ENCODE measurements at places on chromosomes 4 and X.

- DNase-seq, result no peak
These were observed 1417.7 kb downstream of the ARAP2 start for GRCh38 chr4:34826660-34827059.

DNA sequence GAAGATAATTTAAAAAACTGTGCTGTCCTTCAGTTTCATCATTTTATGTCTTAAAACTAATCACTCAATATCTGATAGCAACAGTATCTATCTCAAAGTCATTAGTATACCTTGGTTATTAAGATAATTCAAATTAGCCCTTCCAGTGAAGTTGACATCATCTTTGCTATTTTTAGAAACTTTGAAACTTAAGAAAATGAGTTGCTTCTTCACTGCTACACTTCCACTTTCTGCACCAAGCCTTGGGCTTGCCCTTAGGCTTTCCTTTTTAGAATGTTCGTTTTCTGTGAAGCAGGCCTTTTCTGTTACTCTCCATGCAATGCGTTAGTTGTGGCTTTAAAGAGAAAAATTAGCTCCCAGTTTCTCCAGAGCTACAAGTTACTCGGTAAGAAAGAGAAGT, 4.4 kb upstream of the VAMP7 start:
- no peak for DNase-seq

DNA sequence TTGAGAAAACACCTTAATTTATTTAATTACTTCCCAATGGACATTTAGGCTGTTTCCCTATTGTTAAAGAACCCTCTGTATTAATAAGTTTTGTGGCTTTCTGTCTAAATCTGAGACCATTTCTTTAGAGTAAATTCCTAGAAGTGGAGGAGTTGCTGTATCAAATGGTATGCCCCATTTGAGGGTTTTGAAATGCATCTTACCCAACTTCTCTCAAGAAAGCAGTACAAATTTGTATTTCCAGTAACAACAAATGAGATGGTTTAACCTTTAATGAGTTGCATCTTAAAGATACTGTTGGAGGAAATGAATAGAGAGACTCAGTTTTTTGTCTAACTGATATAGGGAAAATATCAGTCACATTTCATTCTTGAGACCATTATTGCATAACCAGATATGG, 70.5 kb upstream of the CBLL2 start:
- DNase-seq, result no peak

GRCh38 chr4:84419201-84419600, 79.9 kb downstream of the NKX6-1 start:
- DNase-seq, result no peak

DNA sequence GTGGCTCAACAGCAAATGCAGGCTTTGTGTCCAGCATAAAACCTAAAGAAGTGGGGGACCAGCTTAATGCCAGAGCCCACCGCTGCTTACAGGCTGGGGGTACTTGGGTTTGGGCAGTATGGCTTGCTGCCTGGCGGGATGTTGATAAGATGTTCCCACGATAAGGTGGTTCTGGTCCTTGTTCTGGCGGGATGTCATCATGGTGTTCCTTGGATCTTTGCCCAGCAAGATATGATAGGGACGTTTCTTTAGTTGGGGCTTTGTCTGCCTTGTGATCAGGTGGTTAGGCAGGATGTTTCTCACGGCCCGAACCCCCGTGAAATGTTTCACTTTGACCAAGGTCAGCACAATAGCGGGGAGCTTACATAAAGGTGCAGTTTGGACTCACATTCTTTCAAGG, 35.3 kb downstream of the PNPLA4 start:
- no peak for DNase-seq

DNA sequence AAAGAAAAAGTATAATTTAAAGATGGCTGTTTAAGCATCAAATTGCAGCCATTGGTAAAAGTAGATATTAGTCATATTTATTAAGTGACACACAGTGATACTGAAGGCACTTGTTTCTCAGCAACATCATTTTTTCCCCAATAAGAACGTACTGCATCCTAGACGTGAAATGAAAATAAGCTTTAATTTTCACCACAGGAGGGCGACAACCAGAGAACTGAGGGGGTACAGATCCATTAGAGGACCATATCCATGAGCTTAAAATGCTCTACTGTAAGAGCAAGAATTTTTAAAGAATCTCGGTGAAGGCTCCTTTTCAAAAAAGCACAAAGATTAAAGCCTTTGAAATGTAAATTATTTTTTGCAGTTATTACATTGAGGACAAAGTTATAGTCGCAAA, 33.4 kb downstream of the FRG1 start:
- DNase-seq, result no peak

DNA sequence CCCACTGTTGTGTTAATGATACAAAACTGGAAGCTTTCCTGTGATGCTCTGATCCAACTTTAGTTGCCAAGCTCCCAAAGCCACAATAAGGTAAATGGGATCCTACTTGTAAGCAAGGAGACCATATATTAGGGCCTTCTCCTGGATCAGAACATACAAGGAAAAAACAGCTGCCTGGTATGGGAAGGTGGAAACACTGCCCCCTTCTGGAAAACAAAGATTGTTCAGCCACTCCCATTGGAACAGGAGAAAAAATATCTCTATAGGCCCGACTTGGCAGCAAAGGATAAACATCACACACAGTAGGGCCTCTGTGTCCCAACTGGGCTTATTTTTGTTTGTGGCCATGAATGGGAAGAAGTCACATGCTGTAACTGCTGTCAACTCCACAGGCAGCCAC, 166.5 kb downstream of the TBX22 start:
- no peak for DNase-seq

DNA sequence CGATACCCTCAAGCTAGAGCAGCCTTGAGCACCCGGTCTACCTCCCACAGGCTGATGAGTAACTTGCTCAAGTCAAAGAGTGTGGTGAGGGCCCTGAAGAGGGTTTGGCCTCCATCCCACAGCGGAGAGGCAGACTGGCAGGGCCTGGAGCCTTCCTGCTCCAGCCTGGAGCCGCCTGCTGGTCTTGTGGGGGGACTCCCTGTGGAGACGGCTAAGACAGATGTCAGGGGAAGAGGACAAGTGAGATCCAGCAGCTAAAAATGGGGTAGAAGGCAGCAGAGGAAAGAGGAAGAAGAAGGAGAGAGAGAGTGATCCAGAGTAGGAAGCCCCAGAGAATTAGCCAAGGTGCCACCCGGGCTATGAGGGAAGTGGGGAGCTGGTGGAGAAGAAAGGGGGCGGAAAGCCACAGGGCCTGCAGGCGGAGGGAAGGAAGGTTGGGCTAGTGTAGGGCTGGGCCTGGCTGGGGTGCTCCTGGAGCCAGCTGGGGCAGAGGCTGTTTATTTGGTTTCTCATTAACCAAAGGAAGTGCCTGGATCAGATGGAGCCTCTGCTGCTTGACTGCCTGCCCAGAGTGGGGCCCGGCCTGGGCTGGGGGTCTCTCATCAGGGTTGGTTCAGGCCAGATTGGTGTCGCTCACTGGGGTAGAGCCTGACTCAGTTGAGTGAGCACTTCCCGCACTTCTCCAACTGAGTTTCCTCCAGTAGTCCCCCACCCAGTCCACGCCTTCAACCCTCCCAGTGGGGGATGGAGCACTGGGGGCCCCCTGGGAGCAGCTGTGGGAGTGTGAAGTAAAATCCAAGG, 14.2 kb downstream of the EFNB1 start:
- DNase-seq, result no peak

GRCh38 chr4:86403575-86403974, 43.7 kb upstream of the MAPK10 start:
- DNase-seq, result no peak

GRCh38 chr4:85805891-85806290, 330.9 kb downstream of the ARHGAP24 start:
- no peak for DNase-seq

- no peak for DNase-seq
These were observed 865 bp downstream of the FAM200B start for GRCh38 chr4:15682242-15683142.

DNA sequence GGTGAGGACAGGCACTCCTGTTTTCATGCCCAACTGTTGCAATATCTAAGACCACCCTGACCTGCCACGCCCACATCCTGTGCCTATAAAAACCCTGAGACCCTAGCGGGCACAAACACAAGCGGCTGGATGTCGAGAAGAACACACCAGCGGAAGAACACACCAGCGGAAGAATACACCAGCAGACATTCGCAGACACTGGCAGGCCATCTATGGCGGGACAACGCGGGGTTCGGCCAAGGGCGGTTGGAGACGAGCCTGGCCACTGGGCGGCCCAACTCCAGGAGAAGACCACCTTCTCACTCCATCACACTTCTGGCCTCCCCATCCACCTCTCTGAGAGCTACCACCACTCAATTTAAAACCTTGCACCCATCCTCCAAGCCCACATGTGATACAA, 361.4 kb downstream of the FAT4 start:
- DNase-seq, result no peak

DNA sequence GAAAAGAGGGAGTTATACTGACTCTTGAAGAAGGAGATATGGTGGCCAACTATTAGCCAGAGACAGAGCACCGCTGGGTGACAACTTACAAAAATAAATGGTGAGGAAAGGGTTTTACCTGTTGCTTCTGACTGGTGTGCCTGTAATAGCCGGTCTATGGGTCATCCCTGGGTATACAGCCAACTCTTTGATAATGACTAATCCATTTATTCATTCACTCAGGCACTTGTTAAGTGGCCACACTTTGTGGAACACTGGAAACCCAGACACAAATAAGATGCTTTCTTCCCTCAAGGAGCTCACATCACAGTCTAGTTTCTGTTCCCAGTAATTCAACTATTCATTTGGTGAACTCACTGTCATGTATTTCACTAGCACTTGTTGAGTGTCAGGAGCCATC, 13.2 kb upstream of the CAPN6 start:
- no peak for DNase-seq

GRCh38 chr4:163679189-163679588, 184.7 kb downstream of the TMA16 start:
- DNase-seq, result no peak

GRCh38 chr4:106355193-106355592, 13.4 kb downstream of the GIMD1 start:
- no peak for DNase-seq

GRCh38 chr4:139684351-139684750, 18.7 kb downstream of the MGST2 start:
- DNase-seq, result no peak

GRCh38 chrX:52870046-52870445, 2.2 kb upstream of the XAGE3 start:
- no peak for DNase-seq

DNA sequence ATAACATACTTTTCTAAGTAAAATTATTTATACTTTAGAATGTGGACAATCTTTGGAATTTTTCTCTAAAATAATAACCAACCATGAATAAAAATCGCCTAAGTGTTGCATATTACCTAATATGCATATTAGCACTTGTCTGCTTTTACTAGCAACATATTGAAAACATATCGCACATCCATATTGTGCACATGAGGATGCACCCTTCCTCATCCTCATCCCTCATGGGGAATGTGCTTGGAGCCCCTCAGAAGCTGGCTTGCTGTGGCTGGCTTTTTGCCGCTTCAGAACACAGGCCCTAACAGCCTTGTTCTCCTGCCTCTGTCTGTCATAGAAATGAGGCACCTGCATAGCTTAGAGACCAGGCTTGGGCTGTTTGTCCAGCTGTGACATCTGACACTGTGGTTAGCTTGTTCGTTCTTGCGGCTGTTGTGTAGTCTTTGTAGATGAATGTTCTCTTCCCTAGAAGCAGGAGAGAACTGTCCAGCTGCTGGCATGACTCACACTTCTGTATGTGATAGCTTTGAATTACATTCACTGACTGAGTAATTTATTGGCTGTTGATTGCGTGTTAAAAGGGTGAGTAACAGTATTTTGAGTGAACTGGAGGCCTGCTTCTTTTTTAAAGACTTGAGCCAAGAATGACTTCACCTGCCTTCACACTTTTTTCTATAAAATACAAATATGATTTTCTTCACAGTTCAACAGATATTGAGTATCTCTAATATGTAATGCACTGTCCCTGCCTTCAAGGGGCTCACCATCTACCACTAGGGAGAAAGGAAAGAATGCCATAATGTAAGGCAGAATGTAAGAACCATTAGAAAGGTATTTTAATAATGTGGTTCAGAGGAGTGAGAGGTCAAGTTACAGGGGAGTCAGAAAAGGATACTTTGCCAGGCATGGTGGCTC, 81.9 kb downstream of the HMGB2 start:
- DNase-seq, result peak; percentile 52

DNA sequence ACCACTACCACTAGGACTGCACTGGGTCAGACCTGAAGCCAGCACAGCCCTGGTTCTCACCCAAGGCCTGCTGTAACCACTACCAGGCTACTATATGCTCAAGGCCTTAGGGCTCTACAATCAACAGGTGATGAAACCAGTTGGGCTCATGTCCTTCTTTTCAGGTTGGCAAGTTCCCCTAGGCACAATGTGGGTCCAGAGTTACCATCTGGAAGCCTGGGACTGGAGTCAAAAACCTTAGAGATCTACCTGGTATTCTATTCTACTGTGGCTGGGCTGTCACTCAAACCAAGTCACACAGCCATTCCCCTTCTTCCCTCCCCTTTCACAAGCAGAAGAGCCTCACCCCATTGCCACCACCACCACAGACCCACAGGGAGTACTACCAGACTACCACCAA, 175.6 kb downstream of the RELL1 start:
- no peak for DNase-seq

- no peak for DNase-seq
These were observed 19.2 kb downstream of the STIM2 start for GRCh38 chr4:26879805-26880204.

- peak; percentile 68 for DNase-seq
These were observed 91.2 kb upstream of the C1QTNF7 start for GRCh38 chr4:15336410-15337167.

- DNase-seq, result no peak
These were observed 24.7 kb upstream of the PRPS1 start for GRCh38 chrX:107603429-107604159.

DNA sequence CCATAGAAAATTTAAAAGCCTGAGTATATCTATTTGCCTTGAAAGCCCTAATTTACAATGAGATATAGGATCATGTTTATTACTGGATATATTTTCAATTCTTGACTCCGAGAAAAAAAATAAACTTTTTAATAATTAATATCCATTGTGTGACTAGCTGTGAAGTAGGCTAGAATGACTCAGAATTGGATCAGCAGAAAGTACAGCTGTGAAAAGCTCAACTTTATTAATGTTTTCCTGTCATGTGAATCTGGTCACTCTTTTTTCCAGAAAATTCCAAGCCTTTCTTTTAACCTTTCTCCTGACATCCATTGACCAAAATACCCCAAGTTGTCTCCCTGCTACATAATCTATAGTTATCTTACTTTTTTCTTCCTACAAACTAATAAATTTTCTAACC, 171.8 kb upstream of the PACRGL start:
- no peak for DNase-seq

DNA sequence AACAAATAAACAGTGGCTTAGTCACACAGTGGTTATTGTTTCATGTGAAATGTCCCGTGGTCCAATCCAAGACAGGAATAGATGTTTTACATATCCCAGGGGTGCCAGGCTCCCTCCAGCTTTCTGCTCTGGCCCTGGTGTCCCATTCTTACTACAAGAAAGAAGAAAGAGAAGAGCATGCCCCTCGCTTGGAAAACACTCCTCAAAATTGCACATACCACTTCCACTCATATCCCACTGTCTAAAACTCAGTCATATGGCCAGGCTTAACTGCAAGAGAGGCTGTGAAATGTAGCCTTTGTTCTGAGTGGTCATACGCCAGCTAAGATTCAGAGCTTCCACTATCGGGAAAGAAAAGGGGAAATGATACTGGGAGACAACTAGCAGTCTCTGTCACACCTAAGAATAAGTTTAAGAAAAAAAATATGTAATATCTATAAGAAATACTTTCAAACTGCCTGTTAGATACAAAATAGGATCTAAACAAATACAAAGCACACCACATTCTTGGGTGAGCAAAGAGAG, 306.8 kb upstream of the FAM241A start:
- no peak for DNase-seq
